ENCODE measurements at places on chromosomes 12 and 14.

GRCh38 chr12:120932058-120932457 lies 27.9 kb upstream of the SPPL3 start:
- DNase-seq, result no peak

- no peak for DNase-seq
These were observed 11.3 kb upstream of the KCNH3 start for GRCh38 chr12:49527361-49528130.

- peak; percentile 46 for DNase-seq
These were observed 986.3 kb upstream of the TMEM132C start for GRCh38 chr12:127280393-127281275.

DNA sequence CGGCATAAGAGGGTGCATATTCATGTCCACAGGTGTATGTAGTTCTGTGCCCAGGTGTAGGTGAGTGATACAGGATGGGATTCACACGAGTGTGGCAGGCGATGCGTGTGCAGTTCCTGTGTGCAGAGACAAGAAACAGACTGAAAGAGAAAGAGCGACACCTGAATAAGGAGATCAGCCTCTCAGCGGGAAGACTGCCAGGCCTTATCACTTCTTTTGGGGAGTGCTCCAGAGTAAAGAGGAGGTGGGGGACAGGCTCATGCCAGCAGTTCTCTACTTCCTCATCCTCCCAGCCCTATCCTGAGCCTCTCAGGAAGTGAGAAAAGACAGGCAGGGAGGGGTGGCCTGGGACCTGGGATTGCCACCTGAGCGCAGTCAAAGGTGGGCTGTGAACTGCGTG lies 2.8 kb downstream of the PSMB11 start:
- no peak for DNase-seq

DNA sequence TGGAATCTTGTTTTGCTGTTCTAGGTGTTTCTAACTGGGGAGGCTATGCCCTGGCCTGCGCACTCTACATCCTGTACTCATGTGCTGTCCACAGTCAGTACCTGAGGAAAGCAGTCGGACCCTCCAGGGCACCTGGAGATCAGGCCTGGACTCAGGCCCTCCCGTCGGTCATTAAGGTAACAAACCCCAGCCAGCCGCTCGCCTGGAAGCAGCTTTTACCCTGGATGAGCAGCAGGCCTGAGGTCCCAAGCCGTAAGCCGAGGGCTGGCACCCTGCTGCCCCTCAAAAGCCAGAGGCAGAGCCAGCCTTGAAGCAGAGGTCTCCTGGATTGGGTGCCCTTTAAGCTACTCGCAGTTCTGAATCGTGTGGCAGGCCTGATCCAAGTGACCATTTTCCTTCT lies 29.1 kb downstream of the GPR68 start:
- DNase-seq, result no peak

- no peak for DNase-seq
These were observed 218.0 kb upstream of the RGS6 start for GRCh38 chr14:71714225-71714624.

DNA sequence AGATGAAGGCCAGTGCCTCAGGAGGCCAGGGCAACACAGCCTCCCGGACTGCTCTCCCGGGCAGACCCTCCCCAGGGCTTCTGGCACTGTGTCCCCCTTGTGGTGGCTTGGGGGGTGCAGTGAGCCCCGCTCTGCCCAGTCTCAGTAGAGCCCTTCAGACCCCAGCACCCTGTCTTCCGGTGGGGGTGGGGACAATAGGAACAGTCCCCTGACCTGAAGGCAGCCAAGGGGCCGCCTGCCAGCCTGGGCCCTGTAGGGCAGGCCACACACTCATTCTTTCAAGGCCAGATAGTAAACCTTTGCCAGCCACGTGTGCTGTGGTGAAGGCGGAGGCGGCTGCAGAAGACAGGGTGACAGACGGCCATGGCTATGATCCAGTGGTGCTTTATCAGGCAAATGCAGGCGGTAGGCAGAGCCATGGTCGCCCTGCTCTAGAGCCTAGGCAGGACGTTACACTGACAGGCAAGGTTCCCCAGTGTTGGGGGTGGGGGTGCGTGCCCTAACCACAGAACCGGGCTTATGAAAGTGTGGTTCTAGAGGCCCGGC lies 15.0 kb downstream of the ZFYVE21 start:
- no peak for DNase-seq

DNA sequence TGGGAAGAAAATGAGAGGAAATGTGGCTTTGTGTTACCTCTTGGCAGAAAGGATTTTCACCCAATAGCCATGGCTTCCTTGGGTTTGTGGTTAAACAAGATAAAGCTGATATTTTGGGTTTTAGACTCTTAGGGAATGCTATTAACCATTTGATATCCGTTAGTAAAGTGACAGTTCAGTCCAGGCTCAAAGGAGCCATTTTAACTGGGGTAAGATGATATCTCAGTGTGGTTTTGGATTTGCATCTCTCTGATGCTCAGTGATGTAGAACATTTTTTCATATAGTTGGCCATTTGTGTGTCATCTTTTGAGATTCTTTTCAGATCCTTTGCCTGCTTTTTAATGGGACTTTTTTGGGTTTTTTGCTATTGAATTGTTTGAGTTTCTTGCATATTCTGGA lies 30.1 kb downstream of the IFT43 start:
- DNase-seq, result no peak

All from activated naive CD4-positive, alpha-beta T cell (primary cell).